ENCODE measurements at places on chromosomes 7 and 10.
A peak's percentile ranks its signal among the peaks of the same experiment; 100 is the strongest.

GRCh38 chr10:70508912-70509756, 30.6 kb downstream of the PALD1 start:
- DNase-seq, result peak; percentile 52

DNA sequence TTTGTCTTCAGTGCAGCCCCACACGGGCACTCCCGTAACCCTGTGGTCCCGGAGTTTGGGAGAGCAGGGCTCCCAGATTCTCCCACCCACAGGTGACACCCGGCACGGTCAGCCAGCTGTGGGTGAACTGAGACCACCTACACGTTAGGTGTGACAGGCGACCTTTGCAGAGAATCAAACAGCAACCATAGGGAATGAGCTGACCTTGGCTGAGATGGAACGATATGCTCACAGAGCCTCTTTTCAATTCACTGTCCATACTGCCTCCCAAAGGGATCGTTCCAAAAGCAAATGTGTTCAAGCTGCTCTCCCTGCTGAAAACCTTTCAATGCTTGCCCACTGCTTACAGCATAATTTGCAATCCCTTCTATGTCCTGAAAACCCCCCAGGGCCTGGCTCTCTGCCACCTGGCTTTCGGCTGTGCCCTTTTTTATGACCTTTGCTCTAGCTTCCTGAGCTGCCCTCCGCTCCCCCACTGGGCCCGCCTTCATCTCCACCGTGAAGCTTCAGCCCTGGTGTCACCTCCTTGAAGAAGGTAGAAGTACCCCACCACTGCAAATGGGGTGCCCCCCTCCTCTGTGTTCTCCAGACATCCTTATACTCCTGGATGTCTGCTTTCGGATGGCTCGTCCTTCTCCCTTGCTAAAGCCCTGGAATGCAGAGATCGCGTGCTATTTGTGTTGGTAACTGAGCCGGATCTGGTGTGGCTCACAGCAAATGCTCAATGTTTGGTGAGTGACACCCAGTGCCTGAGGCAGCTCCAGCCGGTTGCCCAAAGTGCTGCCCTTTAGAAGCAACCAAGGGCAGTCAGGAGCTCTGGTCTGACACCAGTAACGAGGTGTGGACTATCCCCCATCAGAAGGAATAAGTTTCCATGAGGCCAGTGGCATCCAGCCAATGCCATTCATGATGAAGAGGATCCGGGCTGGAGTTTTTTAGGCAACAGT, 90.4 kb downstream of the KIAA1549 start:
- no peak for DNase-seq

DNA sequence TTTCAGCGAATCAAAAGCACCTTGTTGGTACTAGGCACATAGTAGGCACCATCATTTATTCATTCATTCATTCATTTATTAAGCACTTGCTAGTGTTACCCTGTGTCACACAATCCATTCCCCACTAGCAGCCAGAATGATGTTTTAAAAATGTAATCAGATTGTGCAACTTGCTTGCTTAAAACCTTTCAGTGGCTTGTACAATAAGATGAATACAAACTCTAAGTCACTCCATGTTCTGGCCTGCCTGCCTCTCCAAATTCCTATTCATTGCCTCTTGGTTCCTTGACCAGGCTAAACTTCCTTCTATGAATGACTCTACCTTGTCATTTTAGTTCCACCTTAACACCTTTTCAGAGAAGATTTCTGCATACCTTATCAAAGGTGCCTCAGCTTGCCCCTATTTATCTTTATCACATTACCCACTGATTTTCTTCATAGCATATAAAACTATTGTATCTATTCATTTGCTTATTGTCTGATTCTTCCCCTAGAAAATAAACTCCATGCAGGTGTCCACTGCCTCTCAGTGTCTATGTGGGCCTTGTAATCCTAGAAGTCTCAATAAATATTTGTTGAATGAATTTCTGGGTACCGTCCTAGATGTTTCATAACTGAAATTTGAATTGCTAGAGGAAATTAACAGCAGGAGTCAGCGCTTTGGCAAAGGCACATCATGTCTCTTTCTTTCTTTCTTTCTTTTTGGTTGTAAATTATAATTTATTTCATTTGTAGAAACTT, 169.5 kb downstream of the TMEM26 start:
- no peak for DNase-seq

- DNase-seq, result no peak
Observed at GRCh38 chr7:37048674-37049073, 324.4 kb upstream of the AOAH start.

DNA sequence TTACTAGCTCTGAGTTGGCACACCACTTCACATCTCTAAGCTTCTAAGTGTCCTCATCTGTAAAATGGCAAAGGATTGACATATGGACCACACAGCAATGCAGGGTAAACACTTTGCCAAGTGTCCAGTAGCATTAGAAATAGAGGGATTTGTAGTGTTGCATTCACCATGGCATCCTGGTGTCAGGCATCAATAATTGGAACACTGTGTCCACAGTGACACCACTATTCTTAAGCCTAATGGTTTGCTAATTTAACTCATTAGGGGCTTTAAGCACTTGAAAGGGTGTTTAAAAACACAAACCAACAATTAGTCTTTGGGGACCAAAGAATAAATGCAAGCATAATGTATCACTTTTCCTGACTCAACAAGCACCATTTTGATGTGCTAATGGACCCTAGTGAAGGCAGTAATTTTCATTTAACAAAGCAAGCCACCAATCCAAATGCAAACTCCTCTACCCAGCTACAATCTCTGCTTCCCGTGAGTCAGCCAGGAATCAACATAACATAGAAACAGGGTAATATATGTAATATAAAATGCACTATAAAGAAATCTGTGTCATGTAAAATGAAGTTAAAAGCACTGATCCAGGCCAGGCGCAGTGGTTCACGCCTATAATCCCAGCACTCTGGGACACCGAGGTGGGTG, 75.9 kb downstream of the FAM204A start:
- no peak for DNase-seq

GRCh38 chr10:63677001-63677400, 155.8 kb downstream of the REEP3 start:
- DNase-seq, result no peak

- no peak for DNase-seq
Observed at GRCh38 chr7:17354473-17354872, 56.0 kb downstream of the AHR start.

GRCh38 chr10:17094844-17095243, 34.8 kb downstream of the CUBN start:
- DNase-seq, result no peak

- no peak for DNase-seq
Observed at GRCh38 chr10:89980166-89980565, 278.8 kb downstream of the KIF20B start.

DNA sequence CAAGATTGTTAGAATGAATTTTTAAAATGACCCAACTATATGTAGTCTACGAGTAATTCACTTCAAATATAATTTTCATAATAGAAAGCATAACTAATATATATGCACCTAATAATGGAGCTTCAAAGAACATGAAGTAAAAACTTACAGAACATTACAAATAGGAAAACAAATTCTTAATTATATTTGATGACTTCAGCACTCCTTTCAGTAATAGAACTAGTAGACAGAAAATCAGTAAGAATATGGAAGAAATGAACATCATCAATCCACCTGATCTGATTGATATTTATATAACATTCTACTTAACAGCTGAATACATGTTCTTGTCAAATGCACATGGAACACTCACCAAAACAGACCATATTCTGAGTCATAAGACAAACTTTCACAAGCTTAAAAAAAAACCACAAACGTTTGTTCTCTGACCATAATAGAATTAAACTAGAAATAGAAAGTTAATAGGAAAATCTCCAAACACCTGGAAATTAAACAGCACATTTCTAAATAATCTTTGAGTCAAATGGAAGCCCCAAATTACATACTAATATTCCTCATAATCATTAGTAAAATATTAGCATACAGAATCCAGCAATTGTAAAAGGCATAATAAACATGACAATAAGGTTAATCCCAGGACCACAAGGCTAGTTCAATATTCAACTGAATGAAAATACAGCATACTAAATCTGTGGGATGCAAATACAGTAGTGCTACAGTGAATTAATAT, 48.0 kb downstream of the BRAF start:
- no peak for DNase-seq

- no peak for DNase-seq
Observed at GRCh38 chr10:127123626-127124025, 72.8 kb downstream of the INSYN2A start.

DNA sequence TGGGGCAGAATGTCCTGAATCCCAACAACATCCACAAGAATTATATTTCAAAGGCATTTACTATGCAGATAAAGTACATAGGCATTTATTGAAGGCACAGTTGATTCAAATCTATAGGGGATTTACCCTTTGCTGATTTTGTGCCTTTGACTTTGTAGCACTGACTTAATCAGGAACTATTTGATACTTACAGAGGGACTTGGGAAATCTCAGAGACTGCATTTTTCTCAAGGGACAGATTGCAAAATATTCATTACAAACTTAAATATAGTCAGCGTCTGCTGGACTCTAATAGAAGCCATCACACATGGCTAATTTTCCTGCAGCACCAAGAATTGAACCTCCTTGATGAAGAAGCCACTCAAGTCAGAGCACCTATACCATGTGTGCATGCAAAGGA, 44.9 kb downstream of the FAS start:
- DNase-seq, result no peak

GRCh38 chr10:131964298-131964697, 17.4 kb downstream of the BNIP3 start:
- no peak for DNase-seq

GRCh38 chr10:8138471-8138870, 84.0 kb downstream of the GATA3 start:
- DNase-seq, result no peak

GRCh38 chr7:69149804-69150782, 448.2 kb upstream of the AUTS2 start:
- DNase-seq, result no peak

GRCh38 chr10:92590623-92591549, 2.0 kb upstream of the KIF11 start:
- DNase-seq, result peak; percentile 31

- DNase-seq, result no peak
Observed at GRCh38 chr7:37259319-37259821, 189.3 kb downstream of the ELMO1 start.

DNA sequence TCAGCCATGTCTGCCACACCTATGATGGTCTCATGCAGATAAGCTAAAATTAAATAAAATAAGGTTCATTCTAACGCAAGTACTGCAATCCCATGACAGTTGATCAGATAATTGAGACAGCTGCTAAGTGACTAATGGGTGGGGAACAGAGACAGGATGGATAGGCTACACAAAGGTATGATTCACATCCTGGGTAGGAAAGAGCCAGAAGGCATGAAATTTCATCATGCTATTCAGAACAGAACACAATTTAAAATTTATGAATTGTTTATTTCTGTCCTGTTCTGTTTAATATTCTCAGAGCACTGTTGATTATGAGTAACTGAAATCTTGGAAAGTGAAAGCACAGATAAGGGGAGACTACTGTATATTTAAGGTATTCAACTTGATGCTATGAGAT, 381.8 kb upstream of the SORCS1 start:
- no peak for DNase-seq

GRCh38 chr7:155450970-155451801, 6.7 kb upstream of the EN2 start:
- DNase-seq, result no peak

DNA sequence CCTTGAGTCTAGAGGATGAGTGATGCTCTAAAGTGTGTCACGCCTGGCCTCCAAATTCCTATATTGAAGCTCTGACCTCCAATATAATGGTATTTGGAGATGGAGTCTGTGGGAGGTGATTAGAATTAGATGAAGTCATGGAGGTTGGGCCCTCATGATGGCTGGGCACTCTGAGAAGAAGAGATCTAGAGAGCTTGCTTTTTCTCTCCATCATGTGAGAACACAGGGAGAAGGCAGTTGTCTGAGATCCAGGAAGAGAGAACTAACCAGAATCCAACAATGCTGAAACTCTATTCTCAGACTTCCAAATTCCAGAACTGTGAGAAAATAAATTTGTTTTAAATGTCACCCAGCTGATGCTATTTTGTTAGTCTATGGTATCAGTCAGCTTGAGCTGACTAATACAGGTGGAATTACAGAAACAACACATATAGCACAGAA, 15.1 kb downstream of the RNF216 start:
- no peak for DNase-seq

- no peak for DNase-seq
Observed at GRCh38 chr7:105992905-105993304, 29.8 kb downstream of the CDHR3 start.

- no peak for DNase-seq
Observed at GRCh38 chr7:46568420-46569132, 647.5 kb upstream of the IGFBP3 start.

DNA sequence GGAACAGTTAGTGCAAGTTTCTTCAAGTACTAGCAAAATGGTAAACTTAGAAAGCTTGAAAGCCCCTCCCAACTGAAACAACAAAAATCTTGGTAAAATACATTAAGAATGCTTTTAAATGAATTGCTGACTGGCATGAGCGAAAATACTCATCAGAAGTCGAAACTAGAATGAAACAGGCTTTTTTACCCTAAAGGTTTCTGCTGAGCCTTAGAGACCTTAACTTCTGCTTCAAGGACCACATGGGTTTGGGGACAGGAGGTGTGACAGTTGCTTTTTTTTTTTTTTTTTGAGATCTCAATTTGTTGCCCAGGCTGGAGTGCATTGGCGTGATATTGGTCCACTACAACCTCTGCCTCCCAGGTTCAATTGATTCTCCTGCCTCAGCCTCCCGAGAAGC, 100.3 kb downstream of the MTPAP start:
- no peak for DNase-seq

- no peak for DNase-seq
Observed at GRCh38 chr10:16699435-16700057, 117.7 kb downstream of the RSU1 start.

DNA sequence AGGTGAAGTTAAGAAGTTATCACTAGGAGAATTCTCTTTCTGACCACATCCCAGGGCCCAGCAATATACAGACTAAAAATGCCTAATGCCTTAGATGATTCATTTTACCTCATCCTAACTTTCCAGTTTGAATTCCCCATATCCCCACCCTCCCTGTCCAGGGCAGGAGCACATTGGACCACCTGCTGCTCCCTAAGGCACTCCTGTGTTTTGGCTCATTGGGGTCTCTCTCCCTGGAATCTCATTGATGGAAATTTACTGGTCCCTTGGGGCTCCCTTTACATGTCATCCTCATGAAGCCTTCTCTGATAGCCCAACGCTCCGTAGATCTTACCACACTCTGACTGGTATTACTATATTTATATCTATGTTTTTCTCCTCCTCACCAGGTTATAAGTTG, 2.7 kb downstream of the IL2RA start:
- DNase-seq, result no peak

DNA sequence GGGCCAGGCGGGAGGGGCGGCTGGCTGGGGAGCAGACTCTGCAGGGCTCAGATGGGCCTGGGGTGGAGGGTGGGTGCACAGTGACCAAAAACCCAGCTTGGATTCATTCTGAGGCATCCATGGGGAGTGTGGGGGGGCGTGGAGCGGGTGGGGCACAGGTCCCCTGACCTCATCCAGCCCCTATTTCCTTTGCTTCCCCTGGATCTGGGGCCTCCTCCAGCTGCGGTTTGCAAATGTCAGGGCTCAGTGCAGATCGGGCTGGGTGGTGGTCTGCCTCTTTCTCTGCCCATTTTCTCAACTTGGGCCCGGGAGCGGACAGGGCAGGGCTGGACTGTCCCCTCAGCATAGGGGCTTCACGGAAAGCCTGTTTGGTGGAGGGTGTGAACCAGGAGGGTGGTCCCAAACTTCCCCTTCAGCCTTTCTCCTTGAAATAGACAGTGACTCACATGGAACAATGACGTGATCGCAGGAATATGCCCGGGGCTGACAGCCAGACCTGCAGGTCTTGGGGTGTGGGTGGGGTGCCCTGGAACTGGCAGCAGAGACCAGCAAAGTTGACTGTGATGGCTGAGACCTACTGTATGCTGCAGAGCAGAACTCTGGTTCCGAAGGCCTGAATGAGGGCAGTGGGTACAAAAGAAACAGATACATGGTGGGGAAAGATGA, 72.9 kb upstream of the PODXL start:
- no peak for DNase-seq

Measured in substantia nigra (tissue), 51 donors.